CD4-positive, alpha-beta memory T cell (primary cell): ENCODE measurements at places on chromosomes 4 and X. TPM values are rescaled to one million over a fixed set of nuclear protein-coding genes. Genes with fewer than 3 reads are reported as not detected.

Gene JADE3
- 0.25 TPM for polyA plus RNA-seq

Gene TMEM144
- polyA plus RNA-seq: not detected

Gene RTL5
- 0.20 TPM for polyA plus RNA-seq

Gene PAGE5
- polyA plus RNA-seq: 4.9 TPM

Gene DRD5
- polyA plus RNA-seq: not detected

Gene PSAPL1
- not detected for polyA plus RNA-seq

Gene BEND2
- polyA plus RNA-seq: not detected

DNA sequence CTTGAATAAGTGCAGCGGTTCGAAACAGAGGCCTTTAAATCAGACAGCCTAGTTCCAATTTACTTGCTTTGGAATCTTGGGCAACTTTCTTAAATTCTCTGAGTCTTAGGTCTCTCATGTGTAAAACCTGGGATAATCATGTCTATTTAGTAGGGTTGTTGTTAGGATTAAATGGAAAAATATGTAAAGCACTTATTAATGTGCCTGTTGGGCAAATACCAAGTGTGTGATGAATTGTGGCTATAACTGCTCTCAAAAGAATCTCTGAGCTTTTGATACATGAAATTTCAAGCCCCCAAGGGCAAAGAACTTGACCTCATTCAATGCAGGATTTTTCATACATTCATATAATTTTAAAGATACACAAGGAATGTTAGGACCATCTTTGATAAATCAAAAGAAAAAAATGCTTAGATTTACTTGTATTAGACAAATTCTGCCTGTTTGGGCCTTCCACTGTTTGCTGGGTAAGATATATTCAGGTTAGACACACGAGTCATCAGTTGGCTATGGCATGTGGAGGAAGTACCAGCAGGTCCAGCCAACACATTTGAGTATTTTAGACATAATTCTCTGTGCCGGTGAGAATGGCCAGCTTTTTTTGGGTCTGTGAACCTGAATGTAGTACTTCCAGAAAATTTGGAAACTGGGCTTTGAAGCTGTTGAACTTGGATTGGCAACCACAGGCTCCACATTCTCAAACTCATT is 241.4 kb upstream of the CNKSR2 start:
- no peak for DNase-seq
- H3K27me3 ChIP-seq: no peaks in the 10 kb centered on the region

DNA sequence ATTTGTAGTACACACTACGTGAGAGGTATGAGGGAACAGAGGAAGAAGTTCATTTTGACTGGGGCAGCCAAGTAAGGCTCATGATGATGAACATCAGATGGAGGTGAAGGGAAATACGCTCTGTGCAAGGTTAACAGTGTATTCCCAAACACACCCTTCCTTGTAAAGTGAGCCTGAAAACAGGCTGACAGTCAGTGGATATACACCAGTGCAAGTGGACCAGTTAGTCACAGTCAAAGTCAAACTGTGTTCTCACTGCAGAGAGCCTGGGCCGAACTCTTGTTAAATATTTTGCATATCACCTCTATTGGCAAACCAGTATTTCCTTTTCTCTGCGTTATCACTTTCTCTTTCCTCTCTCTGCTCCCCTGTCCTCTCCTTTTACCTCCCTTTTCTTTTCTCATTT is 23.4 kb upstream of the RHOH start:
- H3K4me3 ChIP-seq: no peak overlapping the region
- H3K27me3 ChIP-seq: no peaks in the 10 kb centered on the region
- H3K27ac ChIP-seq: no peak overlapping the region
- H3K36me3 ChIP-seq: no peaks in the 10 kb centered on the region
- DNase-seq: no peak

DNA sequence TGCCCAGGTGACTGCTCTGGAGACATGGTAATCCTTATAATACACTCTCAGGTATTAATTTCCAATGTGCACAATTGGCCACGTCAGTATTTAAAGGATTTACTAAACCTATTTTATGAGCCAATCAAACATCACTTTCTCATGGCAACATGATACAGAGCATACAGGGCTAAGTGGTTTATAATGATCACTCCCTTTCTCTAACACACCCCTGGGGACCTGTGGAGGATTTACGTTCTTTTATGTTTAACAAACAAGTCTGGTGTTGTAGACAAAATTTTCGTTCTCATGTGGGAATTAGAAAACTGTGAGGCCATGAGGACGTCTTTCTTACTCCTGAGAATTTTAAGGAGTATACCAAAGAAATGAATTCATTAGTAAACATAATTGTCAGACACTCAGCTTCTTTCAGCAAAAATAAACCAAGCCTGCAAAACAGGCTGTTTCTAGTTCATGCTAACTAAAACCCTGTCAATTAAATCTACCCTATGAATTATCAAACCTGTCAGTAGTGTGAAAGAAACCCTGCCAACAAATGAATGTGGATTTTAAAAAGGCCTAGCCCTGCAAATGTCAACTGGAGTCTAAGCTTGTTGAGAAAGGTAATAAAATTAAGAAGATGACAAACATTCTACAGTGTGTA is 155.8 kb downstream of the PDGFC start:
- H3K36me3 ChIP-seq: no peaks in the 10 kb centered on the region
- H3K27me3 ChIP-seq: no peaks in the 10 kb centered on the region
- no peaks in the 10 kb centered on the region for H3K4me1 ChIP-seq
- no peak overlapping the region for H3K4me3 ChIP-seq
- no peak overlapping the region for H3K27ac ChIP-seq
- DNase-seq: no peak

DNA sequence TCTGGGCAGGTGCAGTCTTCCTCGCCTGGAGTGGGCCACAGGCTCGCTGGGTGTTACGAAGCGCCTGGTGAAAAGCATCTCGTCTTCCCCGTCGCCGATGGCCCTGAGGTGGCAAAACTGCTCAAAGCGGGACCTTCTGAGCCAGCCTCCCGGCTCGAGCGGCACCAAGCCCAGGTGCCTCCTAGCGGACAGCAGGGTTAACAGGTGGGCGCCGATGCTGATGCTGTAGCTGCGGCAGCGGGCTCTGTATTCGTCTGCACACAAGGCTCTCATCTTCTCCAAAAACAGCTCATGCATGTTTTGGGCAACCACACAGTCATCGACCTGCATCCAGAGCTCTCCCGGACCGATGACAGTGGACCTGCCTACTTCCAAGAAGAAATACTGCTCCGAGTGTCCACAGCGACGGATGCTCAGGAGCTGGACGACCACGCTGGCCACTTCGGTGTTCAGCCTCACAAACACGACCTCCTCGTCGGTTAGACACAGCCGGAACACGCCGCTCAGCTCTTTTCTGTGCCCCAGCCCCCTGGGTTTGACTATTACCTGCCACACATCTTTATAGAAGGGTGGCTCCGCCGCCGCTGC is 1.2 kb downstream of the IRS4 start:
- H3K4me3 ChIP-seq: no peak overlapping the region
- DNase-seq: no peak
- H3K27me3 ChIP-seq: no peaks in the 10 kb centered on the region
- H3K4me1 ChIP-seq: no peaks in the 10 kb centered on the region

DNA sequence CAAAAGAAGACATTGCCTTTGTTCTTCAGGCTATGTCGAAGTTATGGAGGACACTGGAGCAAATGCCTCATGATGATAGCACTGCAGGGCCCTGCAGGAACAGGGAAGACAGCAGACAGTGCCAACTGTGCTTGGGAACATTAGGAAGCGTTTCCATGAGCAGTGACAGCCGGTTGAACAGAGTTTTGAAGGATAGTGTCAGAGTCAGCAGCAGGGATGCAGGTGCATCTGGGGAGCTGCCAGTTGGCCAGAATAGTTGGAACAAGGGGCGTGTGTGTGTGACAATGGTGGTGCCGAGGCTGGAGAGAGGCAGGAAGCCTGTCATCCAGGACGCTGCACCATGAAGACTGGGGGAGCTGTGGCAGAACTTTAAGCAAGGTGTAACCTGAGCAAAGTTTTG is 88.6 kb downstream of the SHROOM3 start:
- H3K4me1 ChIP-seq: no peaks in the 10 kb centered on the region
- no peaks in the 10 kb centered on the region for H3K36me3 ChIP-seq
- no peak for DNase-seq
- H3K4me3 ChIP-seq: no peak overlapping the region
- H3K27me3 ChIP-seq: no peaks in the 10 kb centered on the region
- no peak overlapping the region for H3K27ac ChIP-seq

DNA sequence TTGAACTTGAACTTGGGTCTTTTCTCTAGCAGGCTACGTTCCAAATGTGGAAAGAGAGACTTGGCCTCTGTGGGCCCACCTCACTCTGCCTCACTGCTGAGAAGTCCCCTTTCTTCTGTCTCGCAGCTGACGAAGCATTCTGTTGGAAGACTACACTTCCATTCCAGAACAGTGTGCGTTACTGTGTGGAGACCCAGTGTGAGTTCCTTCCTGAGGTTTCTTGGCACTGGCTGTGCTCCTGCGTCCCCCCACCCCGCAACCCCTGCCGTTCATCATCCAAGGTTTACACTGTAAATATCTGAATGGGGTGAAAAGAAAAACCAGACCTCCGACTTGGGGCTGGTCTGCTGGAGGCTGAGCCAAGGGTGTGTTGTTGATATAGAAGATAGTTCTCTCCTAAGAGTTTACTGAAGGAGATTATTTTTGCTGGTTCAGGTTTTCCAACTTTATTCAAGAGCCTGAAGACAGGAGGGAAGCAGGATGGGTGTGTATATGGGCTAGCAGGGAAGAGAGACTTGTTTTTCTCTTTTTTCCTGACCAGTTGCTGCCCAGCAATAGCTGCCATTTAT is 34.7 kb downstream of the NHSL2 start:
- no peak overlapping the region for H3K4me3 ChIP-seq
- no peak for DNase-seq
- no peaks in the 10 kb centered on the region for H3K27me3 ChIP-seq
- H3K4me1 ChIP-seq: no peaks in the 10 kb centered on the region

GRCh38 chr4:159158985-159159384 is 56.1 kb downstream of the RAPGEF2 start:
- H3K4me3 ChIP-seq: no peak overlapping the region
- DNase-seq: no peak
- no peaks in the 10 kb centered on the region for H3K4me1 ChIP-seq
- H3K27me3 ChIP-seq: no peaks in the 10 kb centered on the region
- H3K36me3 ChIP-seq: no peaks in the 10 kb centered on the region
- H3K27ac ChIP-seq: no peak overlapping the region

DNA sequence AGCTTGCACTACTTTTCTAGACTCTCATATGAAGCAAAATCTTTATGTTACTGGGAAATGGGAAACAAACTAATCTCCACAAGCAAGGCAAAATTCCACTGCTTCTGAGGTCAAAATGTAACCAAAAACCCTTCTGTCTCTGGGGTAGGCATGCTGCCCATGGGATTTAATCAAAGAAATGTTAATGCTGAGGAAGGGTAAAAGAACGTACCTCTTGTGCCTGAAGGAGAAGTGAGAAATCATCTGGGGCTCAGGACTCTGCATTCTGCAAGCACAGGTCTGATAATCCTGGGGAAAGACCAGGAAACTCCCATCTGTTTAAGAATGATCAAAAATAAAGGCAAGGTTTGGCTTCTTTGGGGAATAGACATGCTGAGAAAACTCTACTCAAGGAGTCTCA is 184.7 kb downstream of the GRID2 start:
- H3K4me1 ChIP-seq: no peaks in the 10 kb centered on the region
- no peak for DNase-seq
- no peaks in the 10 kb centered on the region for H3K27me3 ChIP-seq
- no peaks in the 10 kb centered on the region for H3K36me3 ChIP-seq

GRCh38 chr4:127209580-127210095 is 423.1 kb upstream of the INTU start:
- no peaks in the 10 kb centered on the region for H3K4me1 ChIP-seq
- no peak overlapping the region for H3K27ac ChIP-seq

DNA sequence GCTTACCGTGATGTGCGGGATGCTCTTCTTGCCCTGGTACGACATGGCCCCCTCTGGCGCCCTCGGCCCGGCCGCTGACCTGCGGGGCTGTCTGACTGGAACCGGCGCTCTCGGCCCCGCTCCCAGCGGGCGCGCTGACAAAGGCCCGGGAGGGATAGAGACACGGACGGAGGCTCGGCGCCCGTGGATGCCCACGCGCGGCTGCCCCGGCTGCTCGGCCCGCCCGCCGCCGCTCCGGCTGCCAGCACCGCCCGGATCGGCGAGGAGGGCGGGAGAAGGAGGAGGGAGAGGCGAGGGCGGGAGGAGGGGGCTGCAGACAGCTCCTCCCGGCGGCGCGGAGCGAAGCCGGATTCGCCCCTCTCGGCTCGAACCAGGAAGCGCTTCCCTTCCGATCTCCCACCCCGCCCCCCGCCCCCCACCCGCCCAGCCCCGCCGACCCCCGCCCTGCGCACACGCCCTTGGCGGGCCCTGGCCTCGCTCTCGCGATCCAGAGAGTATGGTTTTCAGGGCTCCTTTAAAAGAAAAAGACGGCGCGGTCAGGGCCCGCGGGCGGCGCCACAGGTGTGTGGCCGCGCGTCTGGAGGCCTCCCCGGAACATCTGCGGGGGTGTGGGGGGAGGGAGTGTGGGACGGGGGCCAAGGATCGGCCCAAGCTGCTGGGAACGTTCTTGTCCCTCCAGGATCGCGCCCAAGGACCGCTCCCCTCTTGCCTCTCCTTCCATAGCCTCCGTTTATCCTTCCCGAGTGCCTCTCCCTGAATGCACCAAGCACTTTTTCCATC is 4.5 kb downstream of the CRMP1 start:
- no peak overlapping the region for H3K4me3 ChIP-seq
- DNase-seq: no peak

DNA sequence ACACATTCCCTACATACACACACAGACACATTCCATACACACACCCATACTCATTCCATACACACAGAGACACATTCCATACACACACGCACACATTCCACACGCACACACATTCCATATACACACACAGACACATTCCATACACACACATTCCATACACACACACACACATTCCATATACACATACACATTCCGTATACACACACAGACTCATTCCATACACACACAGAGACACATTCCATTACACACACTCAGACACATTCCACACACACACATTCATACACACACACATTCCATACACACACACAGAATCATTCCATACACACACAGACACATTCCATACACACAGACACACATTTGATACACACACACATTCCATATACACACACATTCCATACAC is 15.2 kb downstream of the LINC00632 start:
- no peaks in the 10 kb centered on the region for H3K27me3 ChIP-seq
- H3K4me1 ChIP-seq: no peaks in the 10 kb centered on the region
- H3K4me3 ChIP-seq: no peak overlapping the region
- no peaks in the 10 kb centered on the region for H3K36me3 ChIP-seq
- H3K27ac ChIP-seq: no peak overlapping the region

DNA sequence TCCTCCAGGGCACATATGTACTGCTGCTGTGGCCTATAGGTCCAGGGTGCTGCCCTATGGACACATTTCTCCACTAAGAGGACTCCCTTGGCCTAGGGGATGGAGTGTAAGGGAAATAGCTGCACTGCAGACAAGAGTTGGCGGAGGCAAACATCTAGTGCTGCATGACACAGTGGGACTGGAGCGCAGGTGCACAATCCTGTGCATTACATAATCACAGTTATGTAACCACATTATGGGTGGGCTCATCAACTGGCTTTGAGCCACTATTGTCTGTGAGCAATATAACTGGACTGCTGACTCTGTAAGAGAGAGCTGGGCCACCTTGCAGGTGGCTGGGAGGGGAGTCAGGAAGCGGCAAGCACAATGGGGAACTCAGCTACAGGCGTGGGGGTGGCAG is 3.2 kb upstream of the TIGD2 start:
- no peak overlapping the region for H3K4me3 ChIP-seq
- DNase-seq: no peak
- no peaks in the 10 kb centered on the region for H3K27me3 ChIP-seq
- H3K27ac ChIP-seq: no peak overlapping the region
